ENCODE measurements at places on chromosomes 2 and 18. TPM values are rescaled to one million over a fixed set of nuclear protein-coding genes. Genes with fewer than 3 reads are reported as not detected.

EGR4 gene
- total RNA-seq = under 0.01 TPM

GRCh38 chr2:193336781-193337180, 1142.0 kb upstream of the TMEFF2 start:
- no peak for DNase-seq

DNA sequence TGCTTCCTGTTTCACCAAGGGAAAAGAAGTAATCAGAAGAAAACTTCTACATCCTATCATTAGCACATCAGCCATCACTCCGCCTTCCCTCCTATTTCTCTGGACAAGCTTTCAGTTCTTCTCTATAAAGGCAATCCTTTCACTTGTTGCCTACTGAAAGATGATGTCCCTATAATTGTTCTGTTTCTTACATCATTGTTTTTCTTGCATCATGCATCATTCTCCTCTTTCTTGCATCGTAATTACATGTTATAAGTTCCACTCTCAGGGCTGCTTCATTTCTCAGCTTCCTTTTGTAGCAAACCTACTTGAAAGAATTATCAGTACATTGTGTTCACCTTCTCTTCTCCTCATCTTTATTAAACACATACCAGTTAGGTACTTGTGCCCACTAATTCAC, 7.2 kb downstream of the SLC30A6 start:
- no peak for DNase-seq

GRCh38 chr2:175937216-175937615, 64.9 kb downstream of the LNPK start:
- no peak for DNase-seq

GRCh38 chr2:96934182-96934495, 52.2 kb downstream of the FAM178B start:
- DNase-seq = no peak

DNA sequence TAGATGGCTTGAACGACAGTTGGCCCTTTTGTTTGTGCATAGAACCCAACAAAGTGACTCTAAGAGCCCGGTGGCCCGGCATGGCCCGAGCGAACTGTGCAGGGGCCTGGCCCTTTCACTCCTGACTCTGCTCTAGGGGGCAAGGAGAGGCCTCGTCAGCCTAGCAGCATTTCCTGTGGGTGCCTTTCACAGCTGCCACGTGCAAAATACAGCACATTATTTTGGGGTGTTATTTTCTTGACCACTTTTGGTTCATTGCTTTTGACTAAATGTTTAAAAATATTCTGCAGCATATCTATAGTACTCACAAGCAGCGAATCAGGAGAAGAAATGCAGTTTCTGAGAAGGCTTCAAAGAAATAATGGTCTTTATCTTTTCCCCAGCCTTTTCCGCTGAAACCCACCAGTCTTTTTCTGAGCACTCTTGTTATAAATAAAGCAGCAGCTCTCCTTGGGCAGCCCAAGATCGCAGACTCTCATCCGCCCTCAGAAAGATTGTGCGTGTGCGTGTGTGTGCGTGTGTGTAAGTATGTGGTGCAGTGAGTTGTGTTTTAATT, 31.3 kb downstream of the DGKD start:
- peak; percentile 28 for DNase-seq
